Prostate gland (tissue), 2 donors: ENCODE measurements at places on chromosomes 3 and 15. TPM values are rescaled to one million over a fixed set of nuclear protein-coding genes. Genes with fewer than 3 reads are reported as not detected.

Gene MESP1
- 67.4 TPM for total RNA-seq

Gene CLDN16
- total RNA-seq = not detected

Gene GJD2
- not detected for total RNA-seq

Gene PPCDC
- 19.4 TPM for total RNA-seq

Gene CCR9
- total RNA-seq = 0.09 TPM

Gene CAPN3
- 15.1 TPM for total RNA-seq

Gene OR5K3
- total RNA-seq = not detected

Gene ACP3
- 14,359 TPM for total RNA-seq

DNA sequence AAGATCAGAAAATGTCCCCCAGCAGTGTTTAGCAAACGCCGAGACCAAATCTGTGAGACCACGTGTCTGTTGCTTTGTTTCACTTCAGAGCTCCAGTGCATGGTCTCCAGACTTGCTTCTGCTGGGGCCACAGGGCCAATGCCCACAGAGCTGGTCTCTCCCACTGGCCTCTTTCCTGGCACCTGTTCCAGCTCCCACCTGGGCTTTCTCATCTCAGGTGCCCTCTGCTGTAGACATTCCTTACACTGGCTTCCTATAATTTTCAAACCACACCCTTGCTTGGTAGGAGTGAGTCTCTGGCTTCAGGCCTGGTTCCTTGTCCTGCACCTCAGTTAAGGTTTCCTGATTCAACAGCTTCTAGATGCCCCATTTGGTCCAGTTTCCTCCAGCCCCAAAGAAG is 243.1 kb downstream of the ADAMTS17 start:
- H3K4me1 ChIP-seq = no peaks in the 10 kb centered on the region
- H3K36me3 ChIP-seq = no peaks in the 10 kb centered on the region
- H3K4me3 ChIP-seq = no peak overlapping the region
- H3K27me3 ChIP-seq = no peaks in the 10 kb centered on the region
- H3K27ac ChIP-seq = no peak overlapping the region

GRCh38 chr3:65636326-65636725 is 402.4 kb downstream of the MAGI1 start:
- H3K27me3 ChIP-seq = no peaks in the 10 kb centered on the region
- H3K36me3 ChIP-seq = no peaks in the 10 kb centered on the region
- no peak overlapping the region for H3K4me3 ChIP-seq
- no peak overlapping the region for H3K27ac ChIP-seq
- H3K4me1 ChIP-seq = no peaks in the 10 kb centered on the region
- no peak for DNase-seq

- H3K36me3 ChIP-seq = no peaks in the 10 kb centered on the region
- H3K4me1 ChIP-seq = no peaks in the 10 kb centered on the region
- no peak overlapping the region for H3K27ac ChIP-seq
- H3K4me3 ChIP-seq = no peak overlapping the region
- DNase-seq = no peak
Observed at GRCh38 chr3:25695731-25696420, 31.2 kb upstream of the TOP2B start.

DNA sequence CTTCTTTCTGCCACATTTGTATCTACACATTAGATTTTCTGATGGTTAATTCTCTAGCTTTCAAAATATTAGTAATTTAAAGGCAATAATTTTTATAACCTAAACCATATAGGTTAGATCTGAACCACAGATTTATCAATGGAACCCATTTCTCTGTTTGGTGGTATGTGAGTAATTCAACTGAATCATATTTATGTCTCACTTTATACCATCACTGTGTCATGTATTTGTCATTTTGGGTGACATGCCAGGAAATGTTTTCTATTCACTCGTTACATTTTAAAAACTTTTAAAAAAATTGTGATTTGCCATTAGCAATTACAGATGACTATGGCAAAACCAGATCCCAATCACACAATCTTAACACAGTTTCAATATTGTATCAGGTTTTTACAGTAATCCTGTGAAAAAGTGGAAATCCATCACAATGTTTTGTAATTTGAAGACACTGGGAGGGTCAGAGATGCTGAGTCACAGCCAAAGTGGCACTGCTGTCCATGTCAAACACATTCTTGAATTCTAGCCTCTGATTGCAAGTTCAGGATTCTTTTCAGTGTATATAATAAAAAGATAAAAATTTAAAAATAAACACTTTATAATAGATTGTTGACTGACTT is 356.0 kb upstream of the RBMS3 start:
- H3K36me3 ChIP-seq = no peaks in the 10 kb centered on the region
- no peak overlapping the region for H3K4me3 ChIP-seq
- H3K27me3 ChIP-seq = no peaks in the 10 kb centered on the region
- DNase-seq = no peak

- no peak overlapping the region for H3K4me3 ChIP-seq
- peak; percentile 24 for DNase-seq
- peak overlapping the region; percentile 30 for H3K27ac ChIP-seq
Observed at GRCh38 chr15:84855136-84855535, 29.3 kb upstream of the SLC28A1 start.

DNA sequence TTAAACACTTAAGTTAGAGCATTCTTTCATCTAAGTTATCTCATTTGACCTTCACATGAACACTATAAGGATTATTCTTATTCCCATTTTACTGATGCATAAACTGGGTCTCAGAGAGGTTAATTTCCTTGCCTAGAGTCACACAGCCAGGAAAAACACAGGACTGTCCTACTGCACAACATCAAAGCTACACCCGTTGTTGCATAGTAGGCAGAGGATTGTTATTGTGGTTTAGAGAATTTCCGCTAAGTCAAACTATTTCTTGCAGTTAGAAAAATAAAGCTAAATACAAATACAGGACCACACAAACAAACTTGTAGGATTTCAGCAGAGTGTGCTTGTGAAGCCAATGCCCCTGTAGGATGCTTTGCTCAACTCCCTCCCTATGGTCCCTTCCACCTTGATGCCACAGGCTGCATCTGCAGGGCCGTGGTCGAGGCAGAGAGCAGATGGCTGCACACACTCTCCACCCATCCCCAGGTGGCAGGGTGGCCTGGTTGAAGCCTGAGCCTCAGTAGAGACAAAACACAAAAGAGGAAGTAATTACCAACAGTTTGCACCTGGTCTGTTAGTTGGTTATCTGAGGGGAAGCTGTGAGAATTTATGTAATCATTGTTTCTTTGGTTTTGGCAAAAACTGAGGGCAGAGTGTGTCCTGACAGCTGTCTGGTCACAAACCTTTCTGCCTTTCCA is 41.1 kb upstream of the SKOR1 start:
- H3K4me1 ChIP-seq = no peaks in the 10 kb centered on the region
- no peak overlapping the region for H3K27ac ChIP-seq
- H3K36me3 ChIP-seq = no peaks in the 10 kb centered on the region
- H3K4me3 ChIP-seq = no peak overlapping the region

- H3K27ac ChIP-seq = no peak overlapping the region
- no peaks in the 10 kb centered on the region for H3K36me3 ChIP-seq
- no peak overlapping the region for H3K4me3 ChIP-seq
Observed at GRCh38 chr15:98684995-98685525, 36.7 kb downstream of the IGF1R start.

GRCh38 chr3:124995460-124995994 is 60.3 kb downstream of the HEG1 start:
- no peaks in the 10 kb centered on the region for H3K27me3 ChIP-seq
- no peaks in the 10 kb centered on the region for H3K36me3 ChIP-seq
- DNase-seq = peak; percentile 52
- H3K4me1 ChIP-seq = no peaks in the 10 kb centered on the region
- H3K4me3 ChIP-seq = no peak overlapping the region
- no peak overlapping the region for H3K27ac ChIP-seq

DNA sequence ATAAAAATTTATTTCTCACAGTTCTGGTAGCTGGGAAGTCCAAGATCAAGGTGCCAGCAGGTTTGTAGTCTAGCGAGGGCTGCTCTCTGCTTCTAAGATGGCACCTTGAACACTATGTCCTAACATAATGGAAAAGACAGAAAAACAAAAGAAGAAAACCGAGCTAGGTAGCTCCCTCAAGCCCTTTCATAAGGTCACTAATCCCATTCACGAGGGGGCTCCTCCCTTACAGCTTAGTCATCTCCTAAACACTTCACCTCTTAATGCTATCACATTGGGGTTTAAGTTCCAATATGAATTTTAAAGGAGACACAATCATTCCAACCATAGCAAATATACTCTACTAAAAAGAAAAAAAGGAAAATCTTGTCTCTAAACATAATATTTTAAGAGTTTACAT is 23.6 kb downstream of the GOLGA6D start:
- H3K27me3 ChIP-seq = peaks cover 4% of the 10 kb centered on the region
- no peak for DNase-seq
- H3K27ac ChIP-seq = no peak overlapping the region
- H3K4me1 ChIP-seq = no peaks in the 10 kb centered on the region

- H3K4me3 ChIP-seq = no peak overlapping the region
- no peaks in the 10 kb centered on the region for H3K27me3 ChIP-seq
- peak overlapping the region; percentile 41 for H3K27ac ChIP-seq
- no peaks in the 10 kb centered on the region for H3K36me3 ChIP-seq
- H3K4me1 ChIP-seq = peaks cover 10% of the 10 kb centered on the region
Observed at GRCh38 chr3:37944391-37944842, 46.2 kb upstream of the VILL start.

- H3K27ac ChIP-seq = no peak overlapping the region
- DNase-seq = no peak
- H3K4me1 ChIP-seq = no peaks in the 10 kb centered on the region
- no peaks in the 10 kb centered on the region for H3K27me3 ChIP-seq
Observed at GRCh38 chr3:148682997-148683396, 14.7 kb upstream of the AGTR1 start.

DNA sequence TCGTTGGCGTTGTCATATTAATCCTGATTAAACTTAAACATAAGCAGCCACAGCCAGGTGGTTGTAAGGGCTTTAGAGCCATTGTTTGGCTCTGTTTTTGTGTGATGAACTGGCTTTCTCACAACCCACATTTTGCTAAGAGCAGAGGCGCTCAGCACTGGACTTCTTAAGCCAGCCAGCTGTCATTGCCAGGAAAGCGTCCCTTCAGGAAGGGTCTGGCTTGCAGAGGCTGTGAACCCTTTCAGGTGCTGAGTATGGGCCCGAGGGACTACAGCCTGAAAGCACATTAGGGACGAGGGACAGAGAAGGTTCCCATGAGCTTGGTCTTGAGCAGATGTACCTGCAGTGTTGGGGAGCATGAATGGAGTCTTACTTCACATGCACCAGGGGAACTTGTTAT is 112.3 kb downstream of the CHCHD6 start:
- H3K27ac ChIP-seq = no peak overlapping the region
- H3K4me3 ChIP-seq = no peak overlapping the region
- H3K27me3 ChIP-seq = no peaks in the 10 kb centered on the region
- H3K4me1 ChIP-seq = no peaks in the 10 kb centered on the region
- no peak for DNase-seq
- no peaks in the 10 kb centered on the region for H3K36me3 ChIP-seq

- no peak for DNase-seq
- H3K27me3 ChIP-seq = no peaks in the 10 kb centered on the region
- no peaks in the 10 kb centered on the region for H3K4me1 ChIP-seq
- H3K36me3 ChIP-seq = no peaks in the 10 kb centered on the region
- no peak overlapping the region for H3K4me3 ChIP-seq
Observed at GRCh38 chr15:99343881-99344551, 92.7 kb downstream of the LRRC28 start.

- H3K4me3 ChIP-seq = no peak overlapping the region
- H3K36me3 ChIP-seq = no peaks in the 10 kb centered on the region
- no peaks in the 10 kb centered on the region for H3K27me3 ChIP-seq
Observed at GRCh38 chr15:89645680-89646079, 9.6 kb downstream of the KIF7 start.

DNA sequence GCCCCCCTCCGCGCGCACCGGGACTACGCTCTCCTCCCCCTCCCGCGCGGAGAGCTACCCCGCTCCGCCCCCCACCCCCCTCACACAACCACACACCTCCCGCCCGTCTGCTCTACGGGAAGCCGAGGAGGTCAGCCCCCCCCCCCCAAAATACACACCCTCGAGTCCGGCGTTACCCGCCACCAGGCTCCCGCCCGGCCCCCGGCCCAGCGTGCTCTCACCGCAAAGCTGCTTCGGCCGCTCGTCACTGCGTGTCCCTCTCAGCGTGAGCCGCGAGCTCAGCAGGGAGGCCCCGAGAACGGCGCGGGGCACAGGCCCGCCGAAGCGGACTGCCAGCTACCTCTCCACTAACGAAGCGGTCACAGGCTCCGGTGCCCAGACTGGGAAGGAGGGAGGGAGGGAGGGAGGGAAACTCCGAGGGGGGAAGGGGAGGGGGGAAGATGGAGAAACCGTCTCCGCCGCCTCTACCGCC is 252 bp downstream of the SIN3A start:
- peak overlapping the region; percentile 77 for H3K4me3 ChIP-seq
- H3K36me3 ChIP-seq = no peaks in the 10 kb centered on the region
- DNase-seq = no peak
- H3K27me3 ChIP-seq = no peaks in the 10 kb centered on the region
- peaks cover 11% of the 10 kb centered on the region for H3K4me1 ChIP-seq
- peak overlapping the region; percentile 100 for H3K27ac ChIP-seq

- H3K4me3 ChIP-seq = peak overlapping the region; percentile 11
- no peaks in the 10 kb centered on the region for H3K27me3 ChIP-seq
- peak overlapping the region; percentile 83 for H3K27ac ChIP-seq
- no peaks in the 10 kb centered on the region for H3K36me3 ChIP-seq
- no peak for DNase-seq
Observed at GRCh38 chr15:99108993-99109392, 4.1 kb downstream of the SYNM start.

- no peak for DNase-seq
- no peak overlapping the region for H3K27ac ChIP-seq
- H3K4me1 ChIP-seq = peaks cover 13% of the 10 kb centered on the region
- no peaks in the 10 kb centered on the region for H3K36me3 ChIP-seq
- H3K4me3 ChIP-seq = no peak overlapping the region
Observed at GRCh38 chr3:11636394-11636770, 7.3 kb downstream of the VGLL4 start.

GRCh38 chr3:53069422-53070068 is 23.7 kb upstream of the SFMBT1 start:
- H3K4me3 ChIP-seq = no peak overlapping the region
- no peak for DNase-seq
- no peak overlapping the region for H3K27ac ChIP-seq
- no peaks in the 10 kb centered on the region for H3K36me3 ChIP-seq
- H3K27me3 ChIP-seq = no peaks in the 10 kb centered on the region

DNA sequence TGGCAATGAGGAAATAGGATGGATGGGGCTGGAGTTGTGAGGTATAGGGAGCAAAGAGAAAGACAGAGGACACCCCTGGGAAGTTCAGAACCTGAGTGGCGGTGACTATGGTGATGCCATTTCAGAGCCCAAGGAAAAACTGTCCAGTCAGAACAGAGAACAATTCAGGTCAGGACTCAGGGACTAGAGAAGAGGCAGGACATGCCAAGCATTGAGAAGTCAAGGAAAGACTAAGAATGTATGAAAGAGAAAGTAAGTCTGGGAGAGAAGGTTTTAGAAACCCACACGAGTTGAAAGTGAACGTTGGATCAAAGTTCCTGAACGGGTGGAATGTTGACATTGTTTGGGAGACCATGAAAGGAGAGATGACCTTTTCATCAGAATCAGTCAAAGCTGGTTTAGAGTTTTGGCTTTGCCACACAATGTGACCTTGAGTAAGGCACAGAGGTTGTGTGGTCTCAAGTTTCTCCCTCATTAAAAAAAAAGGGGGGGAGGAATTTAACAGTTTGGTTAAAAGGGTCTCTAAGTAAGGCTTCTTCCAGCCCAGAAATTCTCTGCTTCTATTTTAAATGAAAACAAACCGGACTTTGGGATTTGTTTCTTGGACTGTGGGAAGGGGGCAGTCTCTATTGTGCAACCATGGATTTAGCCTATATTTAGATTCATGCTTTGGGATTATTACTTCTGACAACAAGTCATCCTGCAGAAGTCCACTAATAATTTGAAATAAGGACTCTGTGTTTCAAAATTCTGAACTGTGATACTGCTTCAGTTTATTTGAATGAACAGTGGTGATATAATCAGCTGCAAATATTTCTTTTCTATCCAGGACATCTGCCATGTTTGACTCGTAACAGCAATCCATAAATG is 315.9 kb upstream of the TBL1XR1 start:
- no peak overlapping the region for H3K4me3 ChIP-seq
- no peak overlapping the region for H3K27ac ChIP-seq
- no peaks in the 10 kb centered on the region for H3K27me3 ChIP-seq
- no peaks in the 10 kb centered on the region for H3K36me3 ChIP-seq
- peaks cover 4% of the 10 kb centered on the region for H3K4me1 ChIP-seq
- no peak for DNase-seq
